ENCODE measurements at places on chromosomes 6 and 20.

- DNase-seq, result no peak
These were observed 68.1 kb upstream of the SNRPB2 start for GRCh38 chr20:16661756-16662155.

GRCh38 chr6:137849181-137849980 lies 17.7 kb upstream of the TNFAIP3 start:
- no peak for DNase-seq

- no peak for DNase-seq
These were observed 25.7 kb upstream of the KLHL31 start for GRCh38 chr6:53691252-53691651.

DNA sequence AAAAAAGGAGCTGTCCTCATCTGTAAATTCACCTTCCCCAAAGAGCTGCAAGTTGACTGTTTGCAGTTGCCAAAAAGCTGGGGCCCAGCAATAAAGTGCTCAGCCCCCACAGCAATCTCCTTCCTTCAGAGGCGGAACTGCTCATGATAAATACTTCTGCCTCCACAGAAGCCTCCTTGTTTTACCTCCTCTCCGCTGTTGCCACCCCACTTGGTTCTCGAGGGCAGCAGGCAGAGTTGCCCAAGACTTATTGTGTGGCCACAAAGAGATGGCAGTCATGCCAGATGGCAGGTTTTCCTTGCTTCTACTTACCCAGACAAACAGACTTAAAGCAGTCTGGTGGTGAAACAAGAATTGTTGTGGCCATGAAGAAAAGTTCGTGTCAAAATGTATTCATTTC lies 66.3 kb downstream of the SLX4IP start:
- DNase-seq, result no peak

DNA sequence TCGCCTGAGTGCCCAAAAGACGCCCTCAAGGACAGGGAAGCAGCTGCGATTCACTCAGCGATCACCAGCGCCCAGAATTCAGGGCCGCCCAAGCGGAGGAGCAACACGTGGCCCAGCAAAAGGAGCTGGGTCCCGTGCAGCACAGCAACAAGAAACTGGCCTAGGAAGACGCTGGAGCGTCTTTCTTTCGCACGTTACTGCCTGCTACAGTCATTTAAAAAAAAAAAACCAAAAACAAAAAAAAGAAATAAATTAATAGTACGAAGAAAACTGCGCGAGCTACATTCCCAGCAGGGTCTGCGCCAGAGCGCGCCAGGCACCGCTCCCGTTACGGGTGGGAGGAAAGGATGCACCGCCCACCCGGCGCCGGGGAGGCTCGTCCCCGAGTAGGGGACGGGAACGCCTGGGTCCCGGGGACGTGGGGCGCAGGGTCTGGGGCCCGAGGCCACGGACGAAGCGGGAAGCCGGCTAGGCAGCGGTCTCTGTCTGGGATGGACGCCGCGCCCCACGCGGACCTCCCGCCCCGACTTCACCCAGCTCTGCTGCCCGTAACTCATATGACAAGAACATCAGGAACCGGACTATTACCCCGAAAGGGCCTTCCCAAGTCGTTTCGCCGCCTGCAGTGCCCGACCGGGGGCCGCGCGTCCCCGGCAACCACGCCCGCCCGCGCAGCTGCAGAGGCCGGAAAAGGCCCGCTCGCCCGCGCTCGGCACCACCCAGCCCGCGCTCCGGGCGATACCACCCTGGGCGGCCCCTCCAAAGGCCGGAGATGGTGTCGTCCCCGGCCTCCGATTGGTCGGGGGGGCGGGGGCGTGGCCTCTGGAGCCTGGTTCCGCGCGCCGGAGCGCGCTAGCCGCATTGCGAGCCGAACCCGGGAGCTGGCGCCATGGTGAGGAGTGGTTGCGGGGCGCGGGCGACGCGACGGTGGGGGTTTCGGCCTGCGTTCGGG lies at the start of gene NOP56:
TSS of gene NOP56 (plus strand) at position 861 of the 952 bp plus-strand sequence. CDS start at position 890, 29 bp downstream.
- peak; percentile 87 for DNase-seq

DNA sequence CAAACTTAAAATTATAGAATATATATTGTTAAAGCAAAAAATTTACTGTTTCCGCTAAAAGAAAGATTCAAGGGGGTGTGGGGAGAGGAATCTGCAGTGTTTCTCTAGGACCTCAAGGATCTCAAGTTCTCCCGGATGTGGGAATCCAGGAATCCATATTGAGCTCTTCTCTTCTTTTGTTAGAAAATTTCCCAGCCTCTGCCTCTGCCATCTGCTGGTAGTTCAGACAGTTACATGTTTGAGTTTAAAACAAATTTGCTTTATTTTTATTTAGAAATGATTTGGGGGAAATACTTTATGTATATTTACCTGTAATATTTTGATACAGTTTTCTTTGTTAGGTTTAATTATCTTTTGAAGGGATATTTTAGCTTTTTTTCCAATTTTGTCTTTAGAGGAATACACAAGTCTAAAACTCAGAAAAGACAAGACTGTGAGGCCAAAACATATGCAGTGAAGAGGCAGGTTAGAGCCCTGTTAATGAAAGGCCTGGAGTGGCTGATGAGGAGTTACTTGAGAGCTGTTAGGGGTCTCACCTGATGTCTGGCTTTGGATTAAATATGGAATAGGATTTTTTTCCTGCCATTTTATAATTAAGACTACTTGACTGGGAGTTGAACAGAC lies 268.8 kb downstream of the ARID1B start:
- DNase-seq, result peak; percentile 49

- no peak for DNase-seq
These were observed 187.0 kb downstream of the MTFR2 start for GRCh38 chr6:136063096-136063495.

GRCh38 chr6:17207281-17207680 lies 73.9 kb upstream of the RBM24 start:
- no peak for DNase-seq
